ENCODE measurements at places on chromosomes 6 and 20.

GRCh38 chr20:5652626-5653553, 97.3 kb upstream of the SHLD1 start:
- no peak for DNase-seq

DNA sequence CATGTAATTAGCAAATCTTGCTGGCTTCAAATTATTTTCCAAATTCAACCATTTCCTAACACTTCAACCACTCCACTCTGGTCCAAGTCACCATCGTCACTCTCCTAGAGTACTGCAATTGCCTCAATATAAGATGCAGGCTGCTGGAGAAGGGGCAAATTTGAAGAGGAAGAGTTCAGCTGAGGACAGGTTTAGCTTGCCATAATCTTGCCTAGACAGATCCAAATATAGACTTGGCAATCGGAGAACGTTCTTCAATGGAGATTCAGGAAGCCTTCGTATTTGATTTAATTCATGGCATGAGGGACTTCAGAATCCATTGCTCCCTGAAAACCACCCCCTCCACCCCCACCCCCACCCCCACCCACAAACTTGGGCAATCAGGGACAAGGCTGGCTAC, 15.4 kb upstream of the KHDC1L start:
- DNase-seq, result no peak

GRCh38 chr6:19734519-19734918, 102.7 kb upstream of the ID4 start:
- no peak for DNase-seq

DNA sequence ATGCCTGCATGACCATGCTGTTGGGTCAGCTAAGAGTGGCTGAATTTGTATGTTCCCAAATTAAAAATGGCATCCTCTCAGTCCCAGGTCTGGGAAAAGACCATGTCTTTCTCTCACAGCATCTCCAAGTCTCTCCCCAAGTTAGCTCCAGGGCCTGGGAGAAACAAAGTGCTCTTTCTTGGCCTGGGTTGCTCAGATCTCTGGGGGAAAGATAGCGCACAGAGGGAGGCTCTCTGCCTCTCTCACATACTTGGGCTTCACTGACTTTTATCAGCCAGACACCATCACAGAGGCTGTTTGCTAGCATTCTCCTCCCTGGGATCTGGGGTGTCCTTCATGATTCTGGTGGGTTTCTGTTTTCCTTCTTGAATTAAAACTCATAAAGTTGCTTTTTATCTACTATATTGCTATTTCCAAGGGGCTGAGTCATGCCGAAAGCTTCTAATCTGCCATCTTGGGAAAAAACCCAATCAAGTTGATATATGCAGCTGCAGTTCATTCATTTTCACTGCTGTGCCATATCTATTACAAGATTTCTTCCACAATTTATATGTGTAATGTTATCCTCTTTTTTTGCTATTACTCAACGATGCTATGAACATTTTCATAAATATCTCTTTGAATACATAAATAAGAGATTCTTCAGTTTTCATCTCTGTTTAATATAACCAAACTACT, 190.2 kb downstream of the MOXD1 start:
- no peak for DNase-seq
